NCI-H1417 treated with DMSO at 0.1 percent for 48 hours (cell line): ENCODE measurements at places on chromosomes 1 and 21.

DNA sequence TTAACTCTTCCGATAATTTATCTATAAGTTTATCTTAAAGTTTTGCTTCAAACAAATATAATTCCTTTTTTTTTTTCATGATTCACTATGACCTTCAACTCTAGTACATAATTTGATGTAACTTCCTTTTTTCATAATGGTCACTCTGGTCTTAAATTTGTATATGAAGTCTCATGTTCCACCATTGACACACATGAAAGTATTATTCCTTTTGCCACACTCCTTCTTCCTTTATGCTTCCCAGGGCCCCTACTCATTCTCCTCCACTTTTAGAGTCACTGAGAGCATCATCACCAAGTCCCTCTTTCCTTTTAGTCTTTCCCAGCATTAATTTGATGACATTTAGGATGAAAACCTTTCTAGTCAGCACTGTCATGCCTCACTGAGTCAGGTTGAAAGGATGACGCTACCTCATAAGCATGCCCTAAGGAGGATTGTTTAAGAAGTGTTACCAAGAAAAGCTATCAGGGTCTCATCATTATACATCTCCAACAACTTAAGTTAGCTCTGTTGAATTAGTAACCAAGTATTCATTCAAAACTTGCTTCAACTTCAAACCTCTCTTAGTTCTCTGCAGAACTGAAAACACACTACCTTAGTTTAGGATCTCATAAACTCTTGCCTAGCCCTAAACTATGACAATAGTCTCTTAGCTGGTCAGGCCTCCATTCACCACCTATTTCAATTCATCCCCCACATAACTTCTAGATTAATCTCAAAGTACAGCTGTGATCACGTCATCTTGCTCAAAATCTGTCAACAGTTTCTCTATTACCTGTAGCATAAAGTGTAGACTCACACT lies 14.5 kb downstream of the AUNIP start:
- no peak for DNase-seq

- no peak for DNase-seq
Measured at GRCh38 chr1:156836041-156836654, 19.5 kb upstream of the SH2D2A start.

DNA sequence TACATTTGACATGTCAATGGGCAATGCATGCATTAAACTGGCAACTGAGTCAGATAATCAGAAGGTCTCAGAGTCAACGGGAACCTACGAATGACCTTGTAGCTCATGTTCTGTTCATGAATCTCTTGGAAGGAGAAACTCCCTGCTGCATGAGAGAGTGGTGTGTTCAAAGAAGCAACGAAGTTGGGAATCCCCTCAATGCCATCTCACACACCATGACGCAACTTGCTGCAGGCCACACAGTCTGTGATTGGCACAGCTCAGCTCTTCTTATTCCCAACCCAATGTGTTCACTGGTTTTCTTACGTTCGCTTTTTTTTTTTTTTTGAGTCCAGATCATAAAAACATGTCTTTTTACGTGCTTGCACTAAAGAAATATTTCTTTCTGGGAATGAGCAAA lies 53.5 kb upstream of the PRDM2 start:
- DNase-seq, result no peak

DNA sequence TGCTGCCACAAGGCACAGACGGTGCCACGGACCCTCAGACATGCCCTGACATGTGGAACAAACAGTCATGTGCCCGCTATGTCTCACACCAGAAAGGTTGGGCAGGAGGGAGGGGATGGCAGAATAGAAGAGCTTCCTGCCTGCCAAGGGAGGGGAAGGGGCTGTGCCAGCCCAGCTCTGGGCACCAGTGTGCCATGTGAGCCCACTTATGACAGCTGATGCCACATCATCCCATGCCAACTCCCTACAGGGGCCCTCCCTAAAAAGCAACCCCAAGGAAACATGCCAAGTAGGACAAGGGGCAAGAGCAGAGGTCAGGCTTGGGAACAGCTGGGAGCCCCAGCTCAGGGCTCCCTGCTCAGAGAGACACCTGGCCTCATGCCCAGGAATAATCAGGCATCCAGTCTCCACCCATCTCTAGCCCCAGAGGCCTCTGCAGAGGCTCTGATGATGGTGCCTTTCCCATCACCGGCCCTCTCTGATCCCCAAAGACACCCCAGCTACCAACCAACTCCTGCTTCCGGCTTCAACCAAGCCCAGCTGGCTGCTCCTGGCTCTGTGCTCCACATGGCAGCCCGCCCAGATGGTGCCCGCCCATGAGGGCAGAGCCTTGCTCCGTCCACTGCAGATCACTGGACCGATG lies 10.3 kb downstream of the ADGRB2 start:
- DNase-seq, result no peak

GRCh38 chr1:18384471-18384870 lies 96.3 kb upstream of the KLHDC7A start:
- no peak for DNase-seq

DNA sequence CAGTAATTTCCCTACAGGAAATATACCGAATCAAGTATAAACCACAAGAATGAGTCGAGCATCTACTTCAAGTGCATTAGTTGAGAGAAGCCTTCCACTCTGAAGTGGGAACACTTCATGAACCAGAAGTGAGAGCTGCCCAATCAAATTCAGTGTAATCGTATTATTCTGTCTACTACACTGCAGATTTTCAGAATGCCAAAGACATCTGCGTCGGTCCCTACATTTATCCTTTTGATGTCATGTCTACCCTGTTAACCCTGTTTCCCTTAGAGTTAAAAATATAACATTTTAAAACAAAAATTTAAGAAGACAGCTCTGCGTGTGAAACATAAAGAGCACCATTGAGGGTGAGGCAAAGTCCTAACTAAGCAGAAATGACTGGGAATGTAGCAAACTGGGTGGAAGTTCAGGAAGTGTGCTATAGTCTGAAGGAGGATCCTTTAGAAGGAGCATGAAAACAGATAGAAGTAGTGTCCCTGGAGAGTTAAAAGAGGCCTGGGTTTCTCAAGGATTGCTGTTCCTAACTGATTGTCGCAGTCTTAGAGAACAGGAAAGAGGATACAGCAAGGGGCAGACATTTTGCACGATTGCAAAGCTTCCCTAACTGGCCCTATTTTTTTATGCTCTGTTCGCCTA lies 291.2 kb downstream of the PTPRC start:
- DNase-seq, result no peak

- DNase-seq, result no peak
Measured at GRCh38 chr1:63027176-63027575, 243.2 kb downstream of the ATG4C start.

- no peak for DNase-seq
Measured at GRCh38 chr1:171841931-171842761, 848 bp downstream of the DNM3 start.

DNA sequence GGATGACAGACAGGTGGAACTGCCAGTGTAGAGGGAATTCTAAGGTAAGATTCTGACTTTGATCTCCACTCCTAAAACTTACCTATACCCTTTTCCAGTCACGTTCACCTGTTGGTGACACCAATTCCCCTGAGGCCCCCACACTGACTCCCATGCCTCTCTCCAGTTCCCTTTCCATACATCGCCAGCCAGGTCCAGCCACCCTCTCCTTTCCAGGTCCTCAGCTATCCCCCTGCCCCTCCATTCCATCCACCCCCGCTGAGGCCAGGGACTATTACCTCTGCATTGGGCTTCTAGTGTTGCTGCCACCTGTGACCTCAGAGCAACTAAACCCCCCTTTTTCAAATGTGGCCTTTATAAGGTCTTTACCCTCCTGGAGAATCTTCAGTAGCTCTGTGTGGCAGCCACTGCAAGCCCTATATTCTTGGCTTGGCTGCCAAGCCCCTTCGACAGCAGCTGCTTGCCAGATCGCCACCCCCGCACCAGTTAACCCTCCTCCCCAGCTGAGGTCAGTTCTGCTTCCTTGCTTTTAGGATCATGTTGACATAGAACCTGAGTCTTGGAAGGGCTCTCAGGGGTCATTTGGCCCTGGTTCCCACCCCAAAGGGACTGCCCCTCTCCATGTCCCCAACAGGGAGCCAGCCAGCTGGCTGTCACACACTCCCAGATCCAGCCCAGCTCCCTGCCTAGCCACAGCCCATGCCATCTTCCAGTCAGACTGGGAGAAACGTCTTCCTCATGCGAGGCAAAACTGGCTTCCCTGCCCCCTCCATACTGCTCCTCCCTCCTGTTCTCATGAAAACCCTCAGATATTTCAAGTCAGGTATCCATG lies 14.7 kb downstream of the CSF1 start:
- DNase-seq, result no peak

DNA sequence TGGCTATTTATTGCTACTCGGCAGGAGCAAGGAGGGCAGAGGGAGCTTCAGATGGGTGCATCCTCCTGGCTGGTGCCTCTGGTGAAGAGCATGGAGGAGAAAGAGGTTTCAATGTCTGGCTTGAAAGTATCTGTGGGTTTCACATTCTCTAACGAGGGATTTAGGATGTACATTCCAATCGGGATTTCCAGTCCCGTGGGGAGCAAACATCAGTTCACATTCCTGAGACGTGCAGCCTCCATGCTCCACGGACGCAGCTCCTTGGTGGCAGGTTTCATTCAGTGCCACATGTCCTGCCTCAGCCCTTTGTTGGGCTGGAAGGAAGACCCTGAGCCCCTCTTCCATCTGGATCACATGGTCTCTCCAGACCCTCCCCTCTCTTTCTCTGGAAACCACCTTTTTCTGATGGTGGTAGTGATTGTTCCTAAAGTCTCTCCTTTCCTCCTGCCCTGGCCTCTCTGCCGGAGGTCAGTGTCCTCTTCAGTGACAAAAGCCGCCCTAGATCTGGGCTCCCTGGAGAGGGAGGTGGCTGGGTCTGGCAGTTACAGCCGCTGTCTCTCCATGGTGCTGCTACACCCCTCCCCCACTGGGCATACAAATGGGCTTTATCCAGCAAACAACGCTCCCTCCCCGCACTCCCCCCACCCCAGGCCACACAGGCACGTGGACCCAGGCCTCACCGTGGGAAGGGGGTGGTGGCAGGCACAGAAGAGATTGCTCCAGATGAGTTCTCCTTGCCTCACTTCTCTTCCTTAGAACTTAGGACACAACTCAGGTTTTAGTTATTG lies 826 bp upstream of the CA14 start:
- no peak for DNase-seq

GRCh38 chr21:37862536-37862935 lies 53.7 kb downstream of the KCNJ6 start:
- no peak for DNase-seq

DNA sequence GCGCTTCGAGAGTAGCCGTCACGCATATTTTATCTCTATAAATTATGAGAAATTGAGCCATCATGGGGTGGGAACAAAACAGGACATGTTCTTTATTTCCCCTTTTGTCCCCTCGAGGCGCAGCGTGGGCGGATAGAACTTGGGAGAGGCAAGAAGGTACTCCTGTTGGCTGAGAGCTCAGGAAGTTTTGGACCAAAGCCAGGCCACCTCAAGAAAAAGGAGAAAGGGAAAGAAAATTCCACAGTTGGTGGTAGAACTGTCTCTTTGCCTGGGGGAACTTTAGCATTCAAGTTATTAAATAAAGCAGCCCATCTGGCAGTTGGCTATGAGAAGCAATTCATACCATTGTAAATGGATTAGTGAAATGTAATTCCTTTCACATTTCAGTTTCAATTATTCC lies 76.4 kb upstream of the DSCAM start:
- DNase-seq, result no peak

DNA sequence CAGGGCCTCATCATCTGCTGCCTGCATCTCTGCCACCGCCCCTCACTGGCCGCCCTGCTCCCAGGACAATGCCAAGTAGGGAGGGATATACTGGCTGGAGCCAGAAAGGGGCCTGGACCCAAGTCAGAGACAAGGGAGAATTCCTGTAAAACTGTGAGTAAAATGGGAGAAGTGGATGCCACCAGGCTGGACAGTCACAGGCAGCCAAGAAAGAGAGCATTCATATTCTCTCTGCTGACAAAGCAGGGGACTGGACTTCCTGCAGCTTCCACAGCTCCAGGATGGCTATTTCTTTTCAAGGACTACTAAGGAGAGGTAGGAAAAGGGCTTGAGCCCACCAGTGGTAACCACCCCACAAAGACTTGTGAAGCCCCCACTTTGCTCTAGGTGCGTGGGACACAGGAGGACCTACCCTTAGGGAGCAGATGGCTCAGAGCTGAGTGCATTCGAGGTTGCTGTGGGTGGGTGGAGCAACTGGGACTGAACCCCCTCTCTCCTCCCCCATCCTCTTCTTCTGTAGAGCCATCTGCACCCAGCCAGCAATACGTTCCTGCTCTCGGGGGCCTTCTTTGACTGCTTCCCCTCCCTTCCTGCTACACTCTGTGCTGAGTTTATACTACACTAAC lies 57.5 kb downstream of the GLIS1 start:
- no peak for DNase-seq

GRCh38 chr1:82836973-82837680 lies 1036.4 kb downstream of the ADGRL2 start:
- no peak for DNase-seq

DNA sequence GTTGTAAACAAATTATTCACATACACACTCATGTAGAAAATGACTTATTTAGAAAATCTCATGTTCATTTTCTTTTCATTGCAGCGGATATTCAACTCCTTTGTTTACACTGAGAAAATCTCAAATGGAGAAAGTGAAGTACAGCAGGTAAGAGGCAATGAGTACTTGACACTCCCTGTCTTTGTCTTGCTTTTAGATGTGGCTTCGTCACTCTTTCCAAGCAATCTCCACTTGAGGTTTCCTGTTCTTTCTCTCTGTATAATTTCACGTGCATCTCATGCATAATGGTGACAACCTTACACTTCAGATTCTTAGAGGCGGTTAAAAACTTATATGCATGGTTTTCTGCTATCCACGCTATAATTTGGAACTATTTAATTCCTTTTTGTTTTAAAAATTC lies 80.6 kb downstream of the CACHD1 start:
- DNase-seq, result no peak

- no peak for DNase-seq
Measured at GRCh38 chr1:183461350-183461749, 10.9 kb upstream of the SMG7 start.

GRCh38 chr1:180173952-180174351 lies 19.3 kb downstream of the QSOX1 start:
- DNase-seq, result no peak

- DNase-seq, result peak; percentile 80
Measured at GRCh38 chr1:68217060-68217554, 15.2 kb downstream of the WLS start.

- no peak for DNase-seq
Measured at GRCh38 chr21:35525443-35525842, 476.3 kb upstream of the RUNX1 start.

- DNase-seq, result no peak
Measured at GRCh38 chr1:235015291-235015985, 113.2 kb downstream of the TOMM20 start.

- DNase-seq, result no peak
Measured at GRCh38 chr1:208527156-208527555, 283.0 kb upstream of the PLXNA2 start.

GRCh38 chr1:51238034-51238403 lies 1.9 kb downstream of the RNF11 start:
- DNase-seq, result no peak

- DNase-seq, result no peak
Measured at GRCh38 chr1:245972476-245972875, 534.6 kb downstream of the SMYD3 start.
